ENCODE measurements at places on chromosomes 12 and 14.

DNA sequence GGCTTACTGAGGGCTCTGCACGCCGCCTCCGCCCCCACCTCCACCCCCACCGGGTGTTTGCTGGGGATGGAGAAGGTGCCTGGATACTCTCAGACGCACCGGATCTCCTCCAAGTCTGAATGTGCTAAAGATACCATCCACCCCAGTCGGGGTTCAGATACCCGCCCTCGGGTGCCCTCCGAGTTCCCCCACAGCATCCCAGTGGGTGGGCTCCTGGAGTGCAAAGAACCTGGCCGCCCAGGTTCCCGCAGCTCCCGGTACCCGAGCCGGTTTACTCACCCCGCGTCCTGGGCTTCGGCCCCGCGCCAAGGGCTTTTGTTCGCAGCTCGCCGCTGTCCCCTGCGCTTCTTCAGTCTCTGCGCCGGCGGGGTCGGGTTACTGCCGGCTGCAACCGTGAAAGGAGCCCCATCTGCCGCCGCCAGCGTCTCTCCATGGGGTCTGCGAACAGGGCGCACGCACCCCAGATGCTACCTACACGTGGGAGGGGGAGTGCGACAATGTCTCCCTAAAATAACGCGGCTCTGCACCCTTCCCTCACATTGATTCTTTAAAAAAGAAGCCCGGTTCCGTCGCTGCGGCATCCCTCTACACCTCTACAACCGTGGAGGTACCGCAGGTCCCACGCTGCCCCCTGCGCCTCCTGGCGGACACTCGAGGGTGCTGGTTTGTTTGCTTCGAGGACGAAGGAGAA, at the start of gene CCDC177:
Gene CCDC177, minus strand, starts transcription at position 609 of the 691 bp plus-strand sequence. CDS start 1,249 bp downstream, outside the sequence.
- DNase-seq = no peak

DNA sequence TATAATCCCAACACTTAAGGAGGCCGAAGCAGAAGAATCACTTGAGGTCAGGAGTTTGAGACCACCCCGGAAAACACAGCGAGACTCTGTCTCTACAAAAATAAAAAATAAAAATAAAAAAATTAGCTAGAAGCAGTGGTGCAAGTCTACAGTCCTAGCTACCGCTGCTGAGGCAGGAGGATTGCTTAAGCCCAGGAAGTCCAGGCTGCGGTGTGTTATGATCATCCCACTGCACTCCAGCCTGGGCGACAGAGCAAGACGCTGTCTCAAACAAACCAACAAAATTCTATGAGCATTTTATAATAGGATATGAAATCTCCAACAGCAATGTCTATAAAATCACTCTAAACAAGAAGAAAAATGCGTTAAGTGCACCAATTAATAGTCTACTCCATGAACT, 75.3 kb downstream of the PPP1R12A start:
- no peak for DNase-seq

GRCh38 chr12:12508612-12509011, 54.1 kb downstream of the DUSP16 start:
- DNase-seq = no peak

GRCh38 chr12:66497008-66497897, 181.6 kb downstream of the GRIP1 start:
- no peak for DNase-seq

DNA sequence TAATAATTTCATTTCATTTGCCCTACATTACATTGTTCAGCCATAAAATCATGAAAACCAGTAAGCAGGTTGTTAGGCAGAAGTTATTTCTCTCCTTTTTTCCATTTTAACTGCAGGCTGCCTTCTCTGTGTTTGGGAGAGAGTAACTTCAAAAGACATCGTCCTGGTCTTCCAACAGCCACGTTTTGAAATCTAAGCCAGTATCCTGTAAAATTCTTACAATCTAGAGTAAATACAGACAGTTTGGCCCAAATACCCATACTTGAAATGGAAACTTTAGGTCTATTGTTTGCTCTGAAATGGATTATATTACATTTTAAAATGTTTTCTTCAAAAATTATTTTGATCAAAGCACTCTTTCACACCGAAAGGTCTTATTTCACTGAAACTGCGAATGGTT, 66.1 kb upstream of the SLCO1C1 start:
- DNase-seq = no peak
